Left hindlimb (tissue), 1 donor: ENCODE measurements at places on chromosomes 6 and 20.

DNA sequence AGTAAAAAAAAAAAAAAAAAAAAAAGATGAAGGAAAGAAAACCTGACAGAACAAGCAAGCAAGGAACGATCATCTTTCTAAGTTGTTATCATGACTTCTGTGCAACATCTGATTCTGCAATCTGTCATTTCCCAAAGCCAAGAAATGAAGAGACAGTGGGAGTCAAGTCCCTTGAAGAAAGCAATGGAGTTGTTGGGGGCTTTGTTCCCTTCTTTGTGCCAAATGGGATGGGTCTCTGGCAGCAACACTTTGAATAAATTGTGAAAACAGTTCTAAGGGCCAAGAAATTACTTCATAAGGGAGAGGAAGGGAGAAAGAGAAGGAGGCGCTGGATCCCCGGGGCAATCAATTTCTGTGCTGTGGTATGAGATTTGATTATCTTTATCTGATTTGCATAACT is 33.3 kb upstream of the RSPO3 start:
- DNase-seq: no peak

DNA sequence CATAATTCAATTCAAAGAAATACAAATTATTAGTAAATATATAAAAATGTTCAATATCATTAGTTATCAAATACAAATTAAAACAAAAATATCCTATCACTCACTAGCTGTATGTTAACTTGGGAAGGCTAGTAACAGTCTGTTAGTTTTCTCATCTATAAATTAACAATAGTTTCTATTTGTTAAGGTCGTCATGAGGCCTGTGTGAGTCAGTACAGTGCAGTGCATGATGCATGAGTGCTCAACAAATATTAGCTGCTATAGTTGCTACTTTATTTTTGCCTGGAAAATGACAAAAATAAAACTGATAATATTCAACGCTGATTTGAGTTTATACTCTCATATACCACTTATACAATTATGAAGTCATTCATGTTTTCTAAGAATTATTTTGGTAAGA is 401.6 kb upstream of the RUNX2 start:
- no peak for DNase-seq

DNA sequence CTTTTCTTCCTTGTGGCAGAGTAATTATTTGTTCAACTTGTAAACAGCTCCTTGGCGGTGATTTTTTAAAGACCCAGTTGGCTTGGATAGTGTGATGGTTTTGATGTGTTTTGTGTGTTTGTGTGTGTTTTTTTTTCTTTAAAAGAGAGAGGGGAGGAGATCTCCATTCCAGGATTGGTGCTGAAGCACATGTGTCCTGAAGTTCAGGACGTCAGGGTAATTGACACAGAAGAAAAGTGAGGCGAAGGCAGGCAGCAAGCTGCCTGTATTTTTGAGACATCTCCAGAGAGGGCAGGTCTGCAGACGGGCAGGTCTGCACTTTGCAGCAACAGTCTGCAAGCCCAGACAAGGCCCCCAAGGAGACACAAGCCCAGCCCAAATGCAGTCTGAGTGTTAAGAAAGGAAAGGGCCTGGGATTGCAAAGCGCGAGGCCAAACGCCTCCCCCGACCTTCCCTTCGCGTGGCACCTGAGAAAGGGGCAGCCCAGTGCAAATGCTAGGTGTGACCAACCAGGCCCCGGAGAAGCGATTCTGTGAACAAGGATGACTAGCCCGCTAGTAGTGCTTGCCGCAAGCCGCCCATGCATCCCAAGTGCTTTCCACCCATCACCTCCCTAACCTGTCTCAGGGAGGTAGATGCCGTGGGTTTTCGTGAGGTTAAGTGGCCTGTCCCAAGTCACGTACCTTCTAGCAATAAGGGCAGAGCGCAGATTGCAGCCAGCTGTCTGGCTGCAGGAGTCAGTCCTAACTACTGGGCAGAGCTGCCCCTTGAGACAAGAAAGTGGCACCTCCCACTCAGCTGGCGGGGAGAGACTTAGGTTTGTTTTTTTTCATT is 230.5 kb downstream of the ZMYND8 start:
- no peak for DNase-seq

GRCh38 chr6:126048635-126049034 is 62.3 kb downstream of the TRMT11 start:
- no peak for DNase-seq

DNA sequence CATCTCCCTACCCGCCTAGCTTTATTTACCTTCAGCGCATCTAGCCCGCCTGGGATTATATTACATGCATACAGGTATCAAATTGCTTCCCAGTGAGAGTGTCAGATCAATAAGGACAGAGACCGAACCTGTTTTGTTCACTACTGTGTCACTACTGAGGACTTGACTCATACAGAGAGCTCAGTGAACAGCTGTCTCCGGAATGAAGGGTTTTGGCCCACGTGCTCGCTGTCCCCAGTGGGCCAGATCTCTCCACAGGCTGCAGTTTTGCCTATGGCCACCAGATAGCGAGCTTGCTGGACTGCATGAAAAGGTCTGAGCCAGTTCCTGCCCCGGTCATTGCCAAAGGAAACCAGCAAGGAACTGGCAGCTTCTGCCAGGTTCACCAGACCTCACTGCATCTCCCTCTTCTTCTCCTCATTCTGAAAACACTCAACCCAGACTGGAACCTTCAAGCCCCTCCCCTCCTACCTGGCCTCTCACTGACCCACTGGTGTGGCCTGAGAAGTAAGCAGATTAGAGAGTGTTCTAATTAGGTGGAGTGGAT is 150.8 kb downstream of the ZMYND8 start:
- peak; percentile 53 for DNase-seq

GRCh38 chr6:106126482-106126881 is 40.3 kb downstream of the PRDM1 start:
- DNase-seq: no peak

GRCh38 chr20:7029019-7029418 is 261.5 kb downstream of the BMP2 start:
- DNase-seq: no peak

GRCh38 chr20:39986173-39986904 is 702.7 kb downstream of the MAFB start:
- peak; percentile 43 for DNase-seq

GRCh38 chr20:25195962-25196785 is 662 bp downstream of the ENTPD6 start:
- DNase-seq: no peak

DNA sequence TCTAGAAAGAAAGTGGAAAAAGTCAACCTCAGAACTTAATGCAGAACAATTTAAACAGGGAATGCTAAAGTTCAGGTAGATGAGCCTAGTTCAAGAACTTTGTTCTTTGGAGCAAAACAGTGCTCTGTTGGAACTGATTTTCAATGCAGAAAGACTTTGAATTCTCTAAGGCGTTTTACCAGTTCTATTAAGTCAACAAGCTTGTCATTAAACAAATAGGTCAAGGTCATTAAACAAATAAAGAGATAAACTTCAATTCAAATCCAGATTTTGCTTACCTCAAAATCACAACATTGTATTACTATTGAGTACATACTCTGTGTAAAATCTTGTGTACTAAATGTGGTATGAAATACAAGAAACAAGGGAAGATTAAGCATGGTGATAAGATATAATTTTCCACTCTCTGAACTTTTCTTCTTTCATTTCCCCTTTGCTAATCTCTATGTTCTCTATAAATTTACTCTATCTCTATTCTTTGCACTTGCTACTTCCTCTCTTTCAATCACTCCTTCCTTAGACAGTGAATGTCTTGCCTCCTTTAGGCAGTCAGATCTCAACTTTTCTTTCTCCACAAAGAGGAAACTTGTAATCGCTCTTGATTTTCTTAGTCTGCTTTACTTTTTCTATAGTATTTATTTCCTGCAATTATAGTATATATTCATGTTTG is 160.8 kb upstream of the KHDRBS2 start:
- no peak for DNase-seq

DNA sequence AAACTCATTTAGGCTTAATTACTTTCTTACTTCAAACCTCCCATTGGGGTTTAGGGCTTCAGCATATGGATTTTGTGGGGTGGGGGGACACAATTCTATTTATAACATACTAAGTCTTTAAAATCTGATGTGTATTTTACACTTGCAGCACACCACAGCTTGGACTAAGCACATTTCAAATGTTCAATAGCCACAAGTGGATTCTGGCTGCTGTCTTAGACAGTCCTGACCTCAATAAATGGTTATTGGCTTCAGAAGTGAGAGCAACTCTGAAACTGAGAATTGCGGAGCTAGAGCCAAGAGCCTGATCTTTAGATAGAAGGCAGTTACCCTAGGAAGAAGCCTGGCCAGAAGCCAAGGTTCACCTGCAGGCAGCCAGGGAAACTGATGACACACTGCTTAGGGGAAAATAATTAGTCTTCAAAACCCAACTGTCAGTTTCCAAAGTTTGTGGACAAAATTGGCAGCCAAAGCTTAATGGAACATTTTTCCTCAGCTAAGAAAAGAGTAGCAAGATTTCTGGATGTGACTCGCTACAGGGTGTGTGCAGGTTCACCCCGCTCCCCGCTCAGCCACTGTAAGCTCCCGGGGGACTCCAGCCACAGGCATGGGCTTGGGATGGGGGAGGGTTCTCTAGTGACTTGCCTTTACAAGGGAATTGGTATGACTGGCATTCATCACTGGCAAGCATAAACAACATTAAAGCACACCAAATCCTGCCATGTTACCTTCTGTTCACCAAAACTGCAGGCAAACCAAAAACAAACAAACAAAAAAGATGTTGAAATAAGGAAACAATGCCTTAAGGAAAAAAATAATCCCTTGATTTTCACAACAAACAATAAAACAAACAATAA is 219.8 kb downstream of the TFAP2A start:
- no peak for DNase-seq

DNA sequence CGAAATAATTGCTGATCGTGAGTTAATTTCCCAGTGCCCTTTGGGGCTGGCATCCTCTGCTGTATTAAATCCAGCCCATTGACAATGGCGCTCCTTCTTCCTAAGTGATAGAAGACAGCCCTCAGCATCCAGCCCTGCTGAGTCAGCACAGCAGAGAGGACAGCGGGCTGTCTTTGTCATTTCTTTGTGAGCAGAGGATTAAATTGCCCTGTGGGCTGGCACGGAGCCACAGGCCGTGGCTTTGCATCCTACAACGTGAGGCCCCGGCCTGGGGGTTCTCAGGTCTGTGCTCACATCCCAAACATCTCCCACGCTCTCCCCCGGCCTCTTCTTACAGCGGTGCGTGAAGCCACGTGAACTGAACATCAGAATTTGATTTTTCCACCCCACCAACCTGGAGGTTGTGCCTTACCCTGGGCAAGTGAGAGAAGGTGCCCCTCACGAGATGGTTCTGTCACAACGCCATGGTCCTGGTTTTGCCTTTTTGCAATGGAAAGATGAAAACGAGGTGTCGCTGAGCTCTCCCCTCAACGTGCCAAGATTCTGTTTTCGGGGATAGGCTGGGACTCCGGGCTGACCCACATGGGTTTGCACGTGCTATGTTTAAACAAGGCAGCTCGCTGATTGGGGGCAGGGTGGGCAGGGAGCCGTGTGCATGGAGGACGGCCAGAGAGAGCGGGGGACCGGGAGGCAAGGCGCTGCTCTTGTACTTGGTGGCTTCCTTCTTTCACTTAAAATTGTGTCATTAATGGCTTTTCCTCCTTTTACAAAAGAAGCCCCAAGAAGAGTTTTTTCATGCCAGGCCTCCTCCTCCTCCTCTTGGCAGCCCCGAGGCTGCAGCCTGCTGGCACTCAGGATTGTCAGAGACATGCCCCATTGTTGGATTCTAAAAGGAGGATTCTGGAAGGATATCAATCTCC is 19.5 kb downstream of the CDH4 start:
- no peak for DNase-seq

GRCh38 chr6:37005061-37005810 is at the start of gene FGD2:
Gene FGD2 (plus strand): TSS chr6:37005655. CDS start chr6:37005818, 163 bp downstream.
- DNase-seq: peak; percentile 29

DNA sequence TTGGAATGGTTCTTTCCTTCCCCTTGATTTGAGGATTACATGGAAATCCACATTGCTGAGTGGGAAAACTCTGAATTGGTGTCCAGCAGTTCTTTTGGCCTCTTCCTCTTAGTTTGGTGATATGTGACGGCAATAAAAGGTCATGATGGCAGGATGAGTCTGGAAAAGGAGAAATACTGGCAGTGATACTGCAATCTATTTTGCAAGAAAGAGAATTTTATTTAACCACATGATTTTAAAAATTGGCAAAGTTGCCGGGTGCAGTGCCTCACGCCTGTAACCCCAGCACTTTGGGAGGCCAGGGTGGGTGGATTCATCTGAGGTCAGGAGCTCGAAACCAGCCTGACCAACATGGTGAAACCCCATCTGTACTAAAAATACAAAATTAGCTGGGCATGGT is 73.1 kb downstream of the ADTRP start:
- no peak for DNase-seq

- DNase-seq: no peak
Measured at GRCh38 chr6:63347599-63347998, 27.8 kb upstream of the LGSN start.

- no peak for DNase-seq
Measured at GRCh38 chr6:105604587-105604884, 201.7 kb upstream of the PREP start.

DNA sequence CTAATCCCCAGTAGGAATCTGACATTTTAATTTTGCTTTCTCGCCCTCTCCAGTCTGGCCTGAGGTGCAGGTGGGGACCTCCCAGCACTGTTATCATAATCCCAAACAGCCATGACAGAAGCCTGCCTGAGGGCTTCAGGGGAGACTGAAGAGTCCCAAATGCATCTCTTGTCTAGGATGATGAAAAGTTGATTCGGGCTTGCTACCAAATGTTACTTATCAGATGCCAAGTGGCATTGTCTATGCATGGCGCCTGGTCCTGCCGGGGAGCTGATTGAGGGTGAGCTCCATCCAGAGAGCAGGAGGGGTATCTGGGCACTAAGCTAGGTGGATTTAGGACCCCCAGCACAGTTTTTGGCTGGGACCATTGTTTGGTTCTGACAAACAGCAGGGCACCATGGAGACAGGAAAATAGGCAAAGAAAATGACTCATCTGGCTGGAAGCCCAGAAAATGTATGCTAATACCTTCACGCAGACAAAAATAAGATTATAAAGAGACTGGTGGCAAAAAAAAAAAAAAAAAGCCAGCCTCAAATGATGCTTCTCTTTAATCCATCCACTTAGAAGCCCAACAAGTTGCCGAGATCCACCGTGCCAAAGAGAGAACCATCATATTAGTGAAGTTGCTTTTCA is 513.7 kb upstream of the SULF2 start:
- peak; percentile 62 for DNase-seq

DNA sequence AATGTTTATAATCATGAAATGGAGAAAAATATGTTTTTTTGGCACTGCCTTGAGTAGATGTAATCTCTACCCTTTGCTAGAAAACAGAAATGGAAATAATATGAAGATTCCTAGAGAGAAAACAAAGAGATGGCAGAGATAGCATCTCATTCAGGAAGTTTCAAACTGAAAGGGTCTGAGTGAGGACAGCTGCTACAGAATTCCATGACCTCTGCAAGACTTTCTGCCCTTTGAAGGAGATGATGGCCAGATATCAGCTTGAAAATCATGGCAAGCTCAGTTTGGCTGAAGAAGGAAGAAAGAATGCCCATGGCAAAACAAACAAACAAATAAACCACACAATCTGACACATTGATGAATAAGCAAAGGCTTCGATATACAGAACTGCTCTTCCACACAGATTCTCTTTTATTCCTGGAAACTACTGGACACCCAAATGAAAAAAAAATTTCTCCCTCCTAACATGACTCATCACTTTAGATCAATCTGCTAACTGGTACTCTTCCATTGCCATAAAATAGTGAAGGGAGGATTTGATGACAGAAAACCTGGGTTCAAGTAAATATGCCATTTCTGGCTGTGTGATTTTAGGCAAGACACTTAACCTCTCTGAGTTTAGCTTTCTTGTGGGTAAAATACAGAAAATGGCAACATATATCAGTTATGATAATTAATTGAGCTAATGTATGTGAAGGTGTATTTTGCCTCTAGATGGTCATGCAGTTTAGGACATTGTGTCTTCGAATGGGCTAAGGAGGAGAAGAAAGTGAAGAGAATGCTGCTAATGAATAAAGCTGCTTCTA is 105.9 kb upstream of the SPACA1 start:
- no peak for DNase-seq
